ENCODE measurements at places on chromosomes 13 and 19.

- peak; percentile 96 for DNase-seq
These were observed at the start of gene ZNF614 for GRCh38 chr19:52028027-52028779. Gene ZNF614 (minus strand): TSS chr19:52028379. CDS start chr19:52025745, 2,634 bp downstream.

GRCh38 chr13:76860706-76861105 is 25.5 kb downstream of the KCTD12 start:
- no peak for DNase-seq

- no peak for DNase-seq
These were observed 192.1 kb upstream of the TSC22D1 start for GRCh38 chr13:44768239-44768638.

GRCh38 chr19:5655412-5655811 is 24.9 kb downstream of the MICOS13 start:
- DNase-seq: no peak

GRCh38 chr19:33029746-33030303 is 34.9 kb downstream of the RHPN2 start:
- DNase-seq: no peak

GRCh38 chr13:23776698-23777574 is 112.3 kb downstream of the MIPEP start:
- no peak for DNase-seq

GRCh38 chr13:45015300-45015699 is 26.0 kb downstream of the GPALPP1 start:
- DNase-seq: no peak
